A549 treated with CORT108297 at 1 μM for 4 hours (cell line): ENCODE measurements at places on chromosomes 11 and 22. TPM values are rescaled to one million over a fixed set of nuclear protein-coding genes. Genes with fewer than 3 reads are reported as not detected.

The PKDREJ gene
- not detected in 5 replicates for total RNA-seq

The KCNJ1 gene
- not detected in 5 replicates for total RNA-seq

The SHISA8 gene
- total RNA-seq: 0.16 to 0.33 TPM (median 0.18 TPM) in 4 of 5 replicates, not detected in the other

The NXPE1 gene
- not detected in 5 replicates for total RNA-seq

The DGAT2 gene
- total RNA-seq: 1.5 to 3.1 TPM (median 2.0 TPM) in 5 replicates

The ALX4 gene
- total RNA-seq: 3.8 to 5.7 TPM (median 5.2 TPM) in 5 replicates

The FXYD2 gene
- 14.8 to 23.6 TPM (median 18.3 TPM) in 5 replicates for total RNA-seq

The UBQLN3 gene
- not detected in 5 replicates for total RNA-seq

The TEX54 gene
- not detected in 5 replicates for total RNA-seq

The CASP12 gene
- total RNA-seq: not detected in 5 replicates

The TMEM41B gene
- total RNA-seq: 20.9 to 27.1 TPM (median 22.9 TPM) in 5 replicates
